ENCODE measurements at places on chromosomes 13 and 19. TPM values are rescaled to one million over a fixed set of nuclear protein-coding genes. Genes with fewer than 3 reads are reported as not detected.

Gene IL12RB1
- total RNA-seq = 1.3 TPM

Gene ZNF724
- total RNA-seq = 10.0 TPM

Gene KLK6
- total RNA-seq = 6.7 TPM

Gene ASF1B
- total RNA-seq = 16.7 TPM

Gene TNFSF9
- total RNA-seq = 0.76 TPM

Gene TMEM59L
- total RNA-seq = 5.4 TPM
